ENCODE measurements at places on chromosomes 1 and 21. TPM values are rescaled to one million over a fixed set of nuclear protein-coding genes. Genes with fewer than 3 reads are reported as not detected.

The ZMYM4 gene
- 39.0 TPM for total RNA-seq

The CFAP141 gene
- not detected for total RNA-seq

The LEFTY1 gene
- total RNA-seq, result not detected

The NPHS2 gene
- total RNA-seq, result not detected

The KIF2C gene
- total RNA-seq, result 2.2 TPM

The MYOG gene
- not detected for total RNA-seq

The LRRC53 gene
- not detected for total RNA-seq

The SLC25A24 gene
- 42.3 TPM for total RNA-seq

The RNF187 gene
- 58.5 TPM for total RNA-seq

The PADI1 gene
- not detected for total RNA-seq

The PNRC2 gene
- 76.9 TPM for total RNA-seq

The SPOCD1 gene
- 76.4 TPM for total RNA-seq

The SPATA1 gene
- total RNA-seq, result 1.3 TPM

The CFHR3 gene
- not detected for total RNA-seq

The SPRR1B gene
- not detected for total RNA-seq

The OR2T11 gene
- not detected for total RNA-seq

The CHIA gene
- total RNA-seq, result not detected

The KAZN gene
- total RNA-seq, result 3.3 TPM

The BARHL2 gene
- not detected for total RNA-seq

The SPATA17 gene
- total RNA-seq, result 0.50 TPM

The NCSTN gene
- 187 TPM for total RNA-seq

The CCDC17 gene
- total RNA-seq, result 0.99 TPM

Data from smooth muscle cell of trachea (primary cell).